ENCODE measurements at places on chromosomes 1 and 21. TPM values are rescaled to one million over a fixed set of nuclear protein-coding genes. Genes with fewer than 3 reads are reported as not detected.

DNA sequence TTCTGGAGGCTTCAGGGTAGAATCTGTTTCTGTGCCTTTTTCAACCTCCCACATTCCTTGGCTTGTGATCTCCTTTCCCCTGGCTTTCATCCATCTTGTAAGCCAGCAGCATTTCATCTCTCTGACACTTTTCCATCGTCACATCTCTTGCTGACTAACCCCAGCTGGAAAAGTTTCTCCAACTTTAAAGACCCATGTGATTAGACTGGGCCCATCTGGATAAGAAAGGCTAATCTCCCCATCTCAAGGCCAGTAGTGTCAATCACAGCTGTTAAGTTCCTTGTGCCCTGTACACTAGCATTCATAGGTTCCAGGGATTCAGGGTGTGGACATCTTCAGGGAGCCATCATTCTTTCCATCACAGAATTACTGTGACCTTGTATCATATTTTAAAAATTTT, 452.1 kb downstream of the TTLL7 start:
- no peak for DNase-seq

GRCh38 chr1:197451381-197451780, 183.3 kb downstream of the CRB1 start:
- no peak for DNase-seq

DNA sequence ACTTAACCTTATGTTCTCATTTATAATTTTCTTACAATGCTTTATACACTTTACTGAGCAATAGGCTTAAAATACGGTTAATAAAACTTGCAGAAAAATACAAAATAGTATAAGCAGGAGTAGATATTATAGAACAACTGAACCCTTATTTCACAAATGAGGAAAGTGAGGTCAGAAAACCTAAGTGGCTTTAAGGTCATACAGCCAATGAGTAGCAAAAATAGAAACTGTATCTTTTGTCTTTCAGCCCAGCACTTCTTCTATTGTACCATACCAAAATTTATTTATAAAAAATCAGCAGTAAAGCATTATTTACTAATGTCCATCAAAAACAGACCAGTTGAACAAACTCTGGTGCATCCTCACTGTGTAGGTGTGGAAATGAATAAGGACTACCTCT, 11.6 kb downstream of the FBXO42 start:
- no peak for DNase-seq

The EVI5 gene
- 45.0 TPM for total RNA-seq

GRCh38 chr1:68433395-68433794, 16.4 kb downstream of the RPE65 start:
- DNase-seq: peak; percentile 53

DNA sequence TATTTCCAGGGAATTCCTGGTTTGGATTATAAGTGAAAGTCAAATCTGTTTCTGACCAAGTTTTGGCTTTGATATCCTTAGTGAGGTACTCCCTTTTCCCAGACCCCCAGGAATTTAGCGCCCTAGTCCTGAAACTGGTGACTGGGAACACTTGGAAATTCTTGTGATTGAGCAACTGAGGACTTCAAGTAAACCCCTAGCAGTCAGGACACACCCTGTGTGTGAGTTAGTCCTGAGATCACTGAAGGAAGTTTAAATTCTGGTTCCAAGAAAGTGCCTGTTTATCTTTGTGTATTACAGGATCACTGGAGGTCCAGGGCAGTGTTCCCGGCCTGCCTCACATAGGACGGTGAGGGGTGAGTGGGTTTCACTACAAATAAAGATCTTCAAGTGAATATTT, 95.1 kb upstream of the F3 start:
- DNase-seq: peak; percentile 69

The POLR3C gene
- total RNA-seq: 43.1 TPM

The SELL gene
- total RNA-seq: 0.25 TPM

DNA sequence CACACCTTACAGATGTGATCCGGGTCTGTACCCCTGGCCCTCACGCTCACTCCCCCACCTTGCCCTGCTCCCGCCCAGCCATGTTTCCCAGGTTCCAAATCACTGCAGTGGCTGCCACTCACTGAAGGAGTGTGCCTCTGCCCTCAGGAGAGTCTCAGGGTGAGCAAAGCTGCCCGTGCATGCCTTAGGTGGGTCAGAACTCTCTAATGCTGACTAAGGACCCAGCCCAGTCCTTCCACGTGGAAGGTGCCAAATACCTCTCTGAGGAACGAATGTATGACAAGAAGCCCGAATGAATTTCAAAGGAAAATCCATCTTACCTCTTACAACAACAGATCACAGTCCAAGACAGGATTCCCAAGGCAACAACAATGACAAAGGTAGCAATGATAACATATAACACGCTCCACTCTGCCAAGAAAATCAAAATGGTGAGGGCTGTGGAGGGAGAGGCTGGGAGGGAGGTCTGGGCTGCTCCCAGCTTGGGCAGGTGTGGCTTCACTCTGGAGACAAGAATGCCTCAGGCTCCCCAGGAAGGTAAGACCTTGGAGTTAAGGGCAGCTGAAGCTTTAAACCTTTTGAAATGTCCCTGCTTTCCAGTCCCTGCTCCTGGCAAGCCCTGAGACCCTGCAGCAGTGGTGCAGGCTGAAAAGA, 115.2 kb downstream of the KIAA0319L start:
- DNase-seq: no peak

The ODR4 gene
- 27.1 TPM for total RNA-seq

DNA sequence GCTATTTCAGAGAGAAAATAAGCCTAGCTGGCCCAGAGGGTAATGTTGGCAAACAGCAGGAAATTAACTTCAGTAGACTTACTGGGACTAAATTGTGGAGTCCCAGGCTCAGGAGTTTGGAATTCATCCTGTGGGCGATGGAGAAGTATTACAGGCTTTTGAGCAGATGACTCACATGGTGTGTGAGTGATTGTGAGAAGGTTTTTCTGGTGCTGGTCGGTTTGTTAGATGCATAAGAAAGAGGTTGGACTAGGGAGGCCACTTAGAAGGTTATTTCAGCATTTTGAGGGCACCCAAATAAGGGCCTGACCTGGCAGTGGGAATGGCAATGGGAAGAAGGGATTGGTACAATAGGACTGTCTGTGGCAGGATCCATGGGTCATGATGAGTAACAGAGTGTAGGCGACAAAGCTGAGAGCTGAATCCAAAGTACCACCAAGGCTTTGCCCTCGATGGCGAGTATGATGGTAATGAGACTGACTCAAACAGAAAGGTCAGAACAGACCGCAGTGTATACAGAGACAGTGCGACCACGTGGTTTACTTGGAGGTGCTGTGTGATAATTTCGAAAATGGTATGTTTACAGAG, 69.2 kb upstream of the KIF26B start:
- DNase-seq: peak; percentile 98

The PYHIN1 gene
- not detected for total RNA-seq

The TNFSF18 gene
- total RNA-seq: 0.10 TPM

DNA sequence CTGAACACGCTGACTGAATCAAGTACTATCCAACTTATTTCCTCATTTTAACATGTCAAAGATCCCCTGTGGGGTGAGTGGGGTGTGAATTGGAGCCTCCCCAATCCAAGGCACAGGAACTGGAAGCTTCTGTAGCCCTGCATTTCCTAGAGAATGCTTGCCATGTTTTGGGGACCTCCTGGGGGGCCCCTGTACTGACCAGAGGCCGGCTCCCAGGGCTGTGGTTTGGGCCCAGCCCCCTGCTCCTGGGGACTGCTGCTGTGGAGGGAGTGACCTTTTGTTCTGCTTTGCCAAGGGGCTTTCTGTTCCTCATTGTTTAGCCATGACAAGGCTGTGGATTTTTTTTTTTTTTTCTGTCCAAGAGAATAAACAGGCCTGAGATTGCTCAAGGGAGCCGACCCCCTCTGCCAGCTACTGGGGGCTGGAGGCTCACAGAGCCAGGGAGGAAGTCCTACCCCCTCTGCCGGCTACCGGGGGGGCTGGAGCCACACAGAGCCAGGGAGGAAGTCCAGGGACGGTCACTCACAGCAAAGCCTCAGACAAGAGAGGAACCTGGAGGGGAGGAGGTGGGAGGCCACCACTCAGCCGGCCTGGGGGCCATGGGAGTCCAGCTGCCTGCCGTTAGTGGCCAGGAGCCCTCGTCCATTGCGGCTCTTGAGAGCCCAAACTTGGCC, 17.4 kb downstream of the TNFRSF1B start:
- DNase-seq: peak; percentile 85

- DNase-seq: peak; percentile 29
Observed at GRCh38 chr21:35507181-35507759, 458.2 kb upstream of the RUNX1 start.

DNA sequence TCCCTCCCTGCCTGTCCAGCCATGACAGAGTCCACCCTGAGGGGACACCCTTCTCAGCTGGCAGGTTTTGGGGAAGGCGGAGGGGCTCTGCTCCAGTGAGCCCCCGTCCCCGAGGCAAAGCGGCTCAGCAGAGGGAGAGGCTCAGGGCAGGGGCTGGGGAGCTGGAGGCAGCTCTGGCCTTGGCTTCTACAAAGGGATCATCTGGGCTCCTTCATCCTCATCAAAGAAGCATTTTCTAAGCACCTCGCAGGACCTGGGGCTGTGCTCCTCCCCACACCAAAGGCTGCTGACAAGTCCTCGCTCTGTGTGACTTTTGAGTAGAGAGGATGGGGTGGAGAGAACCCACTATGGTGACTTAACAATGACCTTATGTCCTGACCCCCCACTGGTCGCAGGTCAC, 21.0 kb upstream of the CLSTN1 start:
- no peak for DNase-seq

DNA sequence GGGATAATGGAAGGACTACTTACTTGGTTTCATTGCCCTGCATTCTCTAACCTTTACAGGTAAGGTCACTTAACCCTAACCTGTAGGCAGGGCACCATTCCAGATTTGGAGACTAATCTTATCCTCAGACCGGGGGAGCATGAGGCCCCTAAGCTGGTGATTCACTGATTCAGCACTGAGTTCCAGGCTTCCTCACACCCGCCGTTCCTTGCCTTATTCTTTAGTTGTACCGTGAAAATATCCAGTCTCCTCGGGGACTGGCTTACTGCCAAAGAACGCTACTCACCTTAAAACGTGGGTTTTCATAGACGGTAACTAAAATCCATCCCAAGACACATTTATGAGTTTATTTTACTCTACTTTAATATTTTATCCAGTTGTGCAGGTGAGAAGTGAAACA, 44.3 kb upstream of the COL24A1 start:
- DNase-seq: no peak

DNA sequence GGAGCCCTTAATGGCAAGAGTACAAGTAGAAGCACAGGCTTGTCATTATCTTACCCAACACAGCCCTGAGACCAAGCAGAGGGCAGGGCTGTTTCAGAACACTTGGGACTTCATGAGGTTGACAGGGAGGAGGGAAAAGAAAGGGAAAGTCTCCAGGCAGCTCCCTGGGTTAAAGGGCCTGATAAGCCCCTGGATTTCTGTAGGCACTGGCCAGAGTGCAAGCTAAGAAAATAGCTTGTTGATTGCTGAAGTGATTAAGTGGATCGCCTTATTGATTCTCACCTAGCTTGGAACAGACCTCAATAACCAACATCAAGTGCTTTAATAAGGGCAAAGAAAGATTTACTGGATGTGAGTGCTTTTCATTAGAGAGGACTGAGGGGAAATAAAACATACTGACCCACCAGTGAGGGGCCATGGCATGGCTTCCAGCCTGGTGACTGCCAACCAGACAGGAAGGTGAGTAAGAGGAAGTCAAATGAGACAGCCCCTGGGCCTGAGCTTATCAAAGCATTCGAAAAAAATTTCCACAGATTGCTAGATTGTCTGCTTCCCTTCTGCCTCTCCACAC, 121.4 kb upstream of the NFIA start:
- peak; percentile 29 for DNase-seq

The NES gene
- 1.0 TPM for total RNA-seq

GRCh38 chr1:156816561-156817328, at the start of gene SH2D2A:
TSS of gene SH2D2A (minus strand) at chr1:156816848. CDS start at chr1:156816708, 140 bp downstream.
- DNase-seq: no peak

- no peak for DNase-seq
Observed at GRCh38 chr1:231943084-231943483, 316.5 kb downstream of the DISC1 start.

- peak; percentile 44 for DNase-seq
Observed at GRCh38 chr1:88608139-88608943, 75.7 kb upstream of the PKN2 start.

GRCh38 chr1:48823168-48823567, 46.5 kb upstream of the BEND5 start:
- DNase-seq: peak; percentile 97

- no peak for DNase-seq
Observed at GRCh38 chr1:29832936-29833335, 596.6 kb downstream of the PTPRU start.

The PFDN2 gene
- total RNA-seq: 28.7 TPM

DNA sequence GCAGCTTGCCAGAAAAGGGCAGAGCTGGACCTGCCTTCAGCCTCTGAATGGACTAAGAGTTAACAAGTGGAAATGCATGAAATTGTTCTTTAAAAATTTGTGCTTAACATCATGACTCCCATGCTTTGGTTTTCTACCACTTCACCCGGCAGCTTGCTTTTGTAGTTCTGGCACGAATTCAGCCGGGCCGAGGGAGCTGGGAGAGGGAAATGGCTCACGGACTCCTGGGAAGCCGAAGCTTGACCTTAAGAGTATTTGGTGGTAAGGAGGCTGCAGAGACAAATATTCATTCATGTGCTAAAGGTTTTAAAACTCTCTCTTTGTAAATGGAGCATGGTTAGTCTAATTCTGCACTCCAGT, 17.2 kb upstream of the GFI1 start:
- no peak for DNase-seq

DNA sequence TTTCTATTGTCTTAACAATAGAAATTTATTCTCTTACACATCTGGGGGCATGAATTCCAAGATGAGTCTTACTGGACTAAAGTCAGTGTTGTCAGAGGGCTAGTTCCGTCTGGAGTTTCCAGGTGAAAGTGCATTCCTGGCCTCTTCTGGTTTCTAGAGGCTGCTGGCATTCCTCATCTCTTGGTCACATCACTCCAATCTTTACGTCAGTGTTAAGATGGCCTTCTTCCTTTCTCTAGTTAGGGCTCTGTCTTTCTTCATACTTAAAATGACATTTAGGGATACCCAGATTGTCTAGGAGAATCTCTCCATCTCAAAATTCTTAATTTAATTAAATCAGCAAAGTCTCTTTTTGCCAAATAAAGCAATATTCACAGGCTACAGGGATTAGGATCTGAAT, 13.3 kb upstream of the PDC start:
- no peak for DNase-seq

The FAM131C gene
- 0.52 TPM for total RNA-seq

All from renal cortical epithelial cell (primary cell).